ENCODE measurements at places on chromosomes 11 and 22.
A peak's percentile ranks its signal among the peaks of the same experiment; 100 is the strongest.

GRCh38 chr11:126989942-126990715 lies 10.4 kb downstream of the KIRREL3 start:
- DNase-seq = peak; percentile 83

- no peak for DNase-seq
Observed at GRCh38 chr11:31792456-31792855, 18.7 kb downstream of the PAX6 start.

GRCh38 chr11:1773131-1773993 lies 9.6 kb upstream of the CTSD start:
- no peak for DNase-seq

DNA sequence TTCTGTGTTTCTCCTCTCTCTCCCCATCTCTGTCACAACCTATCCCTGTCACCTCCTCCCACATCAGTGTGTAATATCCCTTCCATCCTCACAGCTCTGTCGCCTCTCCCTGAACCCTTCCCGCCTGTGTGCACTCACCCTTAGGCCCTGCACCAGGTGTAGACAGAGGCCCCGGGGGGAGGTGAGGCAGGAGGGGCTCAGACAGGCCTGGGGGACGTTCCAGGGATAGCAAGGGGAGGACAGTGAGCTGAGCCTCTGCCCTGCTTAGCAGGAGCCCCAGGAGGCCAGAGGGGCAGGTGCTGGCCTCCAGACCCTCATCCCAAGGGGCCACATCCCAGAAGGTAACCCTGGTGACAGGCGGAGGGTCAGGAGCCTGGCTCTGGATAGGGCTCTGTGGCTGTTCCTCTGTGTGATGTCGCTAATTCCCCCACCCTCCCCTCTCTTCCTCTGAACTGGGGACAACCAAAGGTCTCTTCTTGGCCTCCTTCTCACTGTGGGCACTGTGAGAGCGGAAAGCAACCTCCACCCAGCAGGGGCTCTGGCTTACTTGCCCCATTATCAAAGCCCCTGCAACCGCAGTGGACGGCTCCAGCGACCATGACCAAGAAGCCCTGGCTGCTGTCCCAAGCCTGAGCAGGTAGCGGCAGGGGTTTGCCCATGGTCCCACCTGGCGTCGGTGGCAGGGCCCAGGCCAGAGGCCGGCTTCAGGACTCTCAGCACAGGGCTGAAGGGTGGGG lies 35.7 kb downstream of the KCNJ4 start:
- no peak for DNase-seq

- no peak for DNase-seq
Observed at GRCh38 chr11:110909336-110909735, 197.1 kb upstream of the ARHGAP20 start.

DNA sequence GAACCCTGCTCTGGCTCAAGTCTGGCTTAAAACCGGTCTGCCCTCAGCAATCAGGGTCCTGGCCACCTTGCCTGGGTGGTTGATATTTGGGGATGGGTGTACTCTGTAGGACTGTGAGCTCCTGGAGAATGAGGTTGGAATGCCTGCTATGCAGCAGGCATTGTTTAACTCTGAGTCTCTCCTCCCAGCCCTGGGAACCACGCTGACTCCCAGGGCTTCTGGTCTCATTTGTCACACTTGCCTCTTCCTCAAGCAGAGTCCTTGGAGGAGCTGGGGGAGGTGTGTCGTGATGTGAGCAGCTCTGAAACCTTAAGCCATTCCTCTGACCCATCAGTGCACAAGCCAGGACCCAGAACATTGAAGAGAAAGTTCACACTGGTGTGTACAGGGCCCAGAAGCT lies 340.1 kb downstream of the MN1 start:
- DNase-seq = peak; percentile 99

DNA sequence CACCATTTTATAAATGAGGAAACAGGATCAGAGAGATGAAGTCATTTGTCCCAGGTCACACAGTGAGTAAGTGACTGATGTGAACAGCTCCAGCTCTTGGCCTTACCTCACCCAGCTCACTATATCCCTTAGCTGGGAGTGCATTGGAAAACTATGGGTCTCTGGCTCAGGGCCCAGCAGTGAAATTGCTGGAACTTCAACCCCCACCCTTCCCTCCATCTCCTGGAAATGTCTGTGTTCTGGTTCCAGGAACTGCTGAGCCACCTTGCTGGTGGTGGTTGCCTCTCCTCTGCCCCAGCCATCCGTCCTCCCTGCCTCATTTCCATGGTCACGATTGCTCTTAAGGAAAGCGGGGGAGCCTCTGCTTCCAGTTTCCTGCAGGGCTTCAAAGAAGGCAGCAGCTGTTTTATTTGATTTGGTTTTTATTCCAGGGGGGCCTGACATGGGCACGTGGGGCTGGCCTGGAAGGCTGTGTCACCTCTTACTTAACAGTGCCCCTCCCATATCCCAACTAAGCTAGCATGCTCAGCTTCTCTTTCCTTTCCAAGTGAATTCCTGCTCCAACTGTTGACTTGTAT lies 46.2 kb upstream of the CSTF3 start:
- DNase-seq = peak; percentile 34

- DNase-seq = peak; percentile 20
Observed at GRCh38 chr11:10158461-10158860, 135.6 kb downstream of the SBF2 start.

DNA sequence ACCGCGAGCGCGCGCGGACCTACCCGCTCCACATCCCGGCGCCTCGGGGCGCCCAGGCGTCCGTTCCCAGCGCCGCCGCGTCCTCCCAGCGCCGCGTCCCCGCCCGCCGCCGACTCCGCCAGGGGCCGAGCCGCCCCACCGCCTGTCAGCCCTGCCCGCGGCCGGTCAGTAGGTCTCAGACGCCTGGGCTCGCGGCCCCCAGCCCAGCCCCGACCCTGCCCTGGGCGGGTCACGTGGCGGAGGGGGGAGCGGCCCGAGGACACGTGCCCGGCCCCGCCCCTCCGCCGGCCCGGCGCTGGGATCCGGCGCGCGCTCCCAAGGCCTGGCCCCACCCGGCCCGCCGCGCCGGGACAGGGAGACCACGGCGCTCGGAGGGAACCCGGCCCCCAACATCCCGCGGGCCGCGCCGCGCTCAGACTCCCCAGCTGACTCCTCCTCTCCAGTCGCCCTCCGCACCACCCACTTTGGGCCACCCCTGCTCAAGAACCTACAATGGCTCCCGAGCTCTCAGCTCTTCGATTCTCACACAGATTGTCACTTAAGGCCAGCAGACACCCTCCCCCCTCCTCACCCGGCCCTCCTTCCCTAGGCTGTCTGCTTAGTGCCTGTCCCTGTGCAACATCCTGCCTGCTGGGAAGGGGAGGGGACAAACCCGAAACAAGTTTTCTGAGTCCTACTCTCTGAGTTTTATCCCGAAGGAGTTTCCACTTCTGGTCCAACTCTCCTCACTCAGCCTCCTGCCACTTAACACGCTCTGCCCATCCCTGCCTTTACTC lies at the start of gene RAB3IL1:
Gene RAB3IL1, minus strand, starts transcription at position 233 of the 776 bp plus-strand sequence. Its CDS starts 199 bp downstream, at position 34.
- peak; percentile 69 for DNase-seq

DNA sequence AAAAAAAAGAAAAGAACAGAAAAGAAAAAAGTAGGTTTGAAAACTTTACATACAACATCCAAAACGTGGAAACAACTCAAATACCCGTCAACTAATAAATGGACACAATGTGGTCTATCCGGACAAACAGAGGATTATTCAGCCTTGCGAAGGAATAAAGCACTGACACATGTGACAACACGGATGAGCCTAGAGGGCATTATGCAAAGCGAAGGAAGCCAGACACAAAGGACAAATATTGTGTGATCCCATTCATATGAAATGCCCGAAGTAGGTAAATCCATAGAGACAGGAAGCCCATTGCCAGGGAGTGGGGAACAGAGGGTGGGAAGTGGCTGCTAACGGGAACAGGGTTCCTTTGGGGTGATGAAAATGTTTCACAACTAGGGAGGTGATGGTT lies 11.8 kb downstream of the RFPL1 start:
- DNase-seq = no peak

GRCh38 chr11:57584341-57584740 lies 13.1 kb upstream of the SERPING1 start:
- no peak for DNase-seq

DNA sequence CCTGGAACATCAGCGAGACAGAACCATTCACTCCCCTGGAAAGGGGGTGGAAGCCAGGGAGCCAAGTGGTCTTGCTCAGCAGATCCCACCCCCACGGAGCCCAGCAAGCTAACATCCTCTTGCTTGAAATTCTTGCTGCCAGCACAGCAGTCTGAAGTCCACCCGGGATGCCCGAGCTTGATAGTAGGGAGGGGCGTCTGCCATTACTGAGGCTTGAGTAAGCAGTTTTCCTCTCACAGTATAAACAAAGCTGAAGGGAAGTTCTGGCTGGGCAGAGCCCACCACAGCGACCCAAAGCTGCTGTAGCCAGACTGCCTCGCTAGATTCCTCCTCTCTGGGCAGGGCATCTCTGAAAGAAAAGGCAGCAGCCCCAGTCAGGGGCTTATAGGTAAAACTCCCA lies 764.8 kb upstream of the LUZP2 start:
- DNase-seq = peak; percentile 42

GRCh38 chr22:30245181-30245984 lies 1.2 kb downstream of the LIF start:
- no peak for DNase-seq

DNA sequence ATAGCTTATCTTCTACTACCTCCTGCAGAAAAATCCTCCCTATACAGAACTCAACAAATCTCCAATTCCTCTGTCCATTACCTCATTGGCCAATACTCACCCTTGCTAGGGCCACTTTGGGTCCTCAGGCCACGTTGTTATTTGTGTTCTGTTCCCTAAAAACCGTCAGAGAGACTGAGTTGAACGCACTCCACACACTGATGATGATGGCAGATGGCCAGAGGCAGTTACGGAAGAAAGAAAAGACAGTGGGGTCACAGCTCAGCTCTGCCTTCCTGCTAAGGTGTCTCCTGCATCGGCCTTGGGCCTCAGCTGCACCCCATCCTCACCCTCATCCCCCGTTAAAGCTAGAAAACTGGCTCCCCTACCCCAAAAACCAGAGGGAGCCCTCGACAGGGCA lies 66.2 kb downstream of the MICAL3 start:
- no peak for DNase-seq

DNA sequence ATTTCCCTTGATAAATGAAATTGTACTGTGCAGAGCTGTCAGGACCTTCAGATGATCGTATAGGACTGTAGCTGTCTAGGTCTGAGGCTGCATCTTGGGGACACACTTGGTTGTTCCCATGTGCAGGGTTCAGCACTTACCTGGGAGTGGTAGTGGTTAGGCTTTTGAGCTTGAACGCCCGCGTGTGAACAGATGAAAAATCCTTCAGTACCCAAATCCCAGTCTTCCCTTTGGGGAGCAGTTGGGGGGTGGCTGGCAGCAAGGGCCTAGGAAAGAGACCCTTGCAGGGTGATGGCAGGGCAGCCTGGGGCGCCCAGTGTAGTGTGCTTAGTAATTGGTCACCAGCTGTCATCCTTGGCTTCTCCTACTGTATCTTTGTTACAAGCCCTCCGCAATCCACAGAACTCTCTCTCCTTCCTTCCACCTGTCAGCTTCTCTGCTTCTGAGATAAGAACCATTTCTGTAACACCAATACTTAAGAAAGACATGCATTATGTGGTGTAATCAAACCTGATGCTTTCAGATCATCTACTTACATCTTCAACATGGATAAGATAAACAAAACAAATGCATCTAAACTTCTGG lies 64.6 kb downstream of the MORC2 start:
- DNase-seq = no peak

- no peak for DNase-seq
Observed at GRCh38 chr22:46803936-46804335, 41.5 kb downstream of the TBC1D22A start.

DNA sequence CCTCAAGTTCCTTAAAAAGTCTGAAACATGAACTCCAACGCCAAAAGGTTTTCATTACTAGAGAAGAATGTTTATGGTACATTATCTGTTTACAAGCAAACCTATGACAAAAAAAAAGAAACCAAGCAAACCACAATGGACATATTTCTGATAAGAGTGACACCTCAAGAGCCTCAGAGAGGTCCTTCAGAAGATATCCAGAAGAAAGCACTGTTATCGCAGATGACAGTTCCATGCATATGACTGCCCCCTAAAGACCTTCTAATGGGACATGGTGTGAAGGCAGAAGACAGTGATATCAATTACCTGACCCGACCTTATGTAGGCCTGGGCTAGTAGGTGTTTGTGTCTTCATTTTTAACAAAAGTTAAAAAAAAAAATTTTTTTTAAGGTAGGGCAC lies 3.1 kb downstream of the HDHD5 start:
- DNase-seq = no peak

DNA sequence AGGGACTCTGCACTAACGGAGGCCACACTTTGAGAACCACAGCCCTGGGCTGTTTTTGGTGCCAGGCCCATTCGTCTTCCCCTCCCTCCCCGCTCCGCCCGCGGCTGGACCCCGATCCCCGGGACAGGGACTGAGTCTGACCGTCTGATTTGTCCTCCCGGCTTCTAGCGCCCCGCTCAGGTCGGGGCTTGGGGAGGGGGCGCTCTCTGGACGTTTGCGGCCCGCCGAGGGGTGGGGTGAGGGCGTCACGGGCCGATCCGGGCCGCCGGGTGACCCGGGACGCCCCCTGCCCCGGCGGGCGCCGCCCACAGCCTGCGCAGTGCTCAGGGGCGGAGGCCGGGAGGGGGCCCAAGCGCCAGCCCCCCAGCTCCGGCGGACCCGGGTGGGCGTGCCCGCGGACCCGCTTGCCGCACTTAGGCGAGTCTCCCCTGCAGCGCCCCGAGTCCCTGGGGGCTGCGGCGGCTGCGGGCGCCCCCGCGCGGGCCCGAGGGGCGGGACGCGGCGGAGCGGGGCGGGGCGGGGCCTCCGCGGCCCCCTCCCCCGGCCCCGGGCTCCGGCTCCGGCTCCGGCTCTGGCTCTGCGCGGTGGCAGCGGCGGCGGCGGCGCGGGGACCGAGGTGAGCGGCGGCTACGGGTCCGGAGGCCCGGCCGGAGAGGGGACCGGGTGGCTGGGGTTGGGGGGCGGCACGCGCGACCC lies 33.7 kb upstream of the PRR5 start:
- DNase-seq = peak; percentile 28

DNA sequence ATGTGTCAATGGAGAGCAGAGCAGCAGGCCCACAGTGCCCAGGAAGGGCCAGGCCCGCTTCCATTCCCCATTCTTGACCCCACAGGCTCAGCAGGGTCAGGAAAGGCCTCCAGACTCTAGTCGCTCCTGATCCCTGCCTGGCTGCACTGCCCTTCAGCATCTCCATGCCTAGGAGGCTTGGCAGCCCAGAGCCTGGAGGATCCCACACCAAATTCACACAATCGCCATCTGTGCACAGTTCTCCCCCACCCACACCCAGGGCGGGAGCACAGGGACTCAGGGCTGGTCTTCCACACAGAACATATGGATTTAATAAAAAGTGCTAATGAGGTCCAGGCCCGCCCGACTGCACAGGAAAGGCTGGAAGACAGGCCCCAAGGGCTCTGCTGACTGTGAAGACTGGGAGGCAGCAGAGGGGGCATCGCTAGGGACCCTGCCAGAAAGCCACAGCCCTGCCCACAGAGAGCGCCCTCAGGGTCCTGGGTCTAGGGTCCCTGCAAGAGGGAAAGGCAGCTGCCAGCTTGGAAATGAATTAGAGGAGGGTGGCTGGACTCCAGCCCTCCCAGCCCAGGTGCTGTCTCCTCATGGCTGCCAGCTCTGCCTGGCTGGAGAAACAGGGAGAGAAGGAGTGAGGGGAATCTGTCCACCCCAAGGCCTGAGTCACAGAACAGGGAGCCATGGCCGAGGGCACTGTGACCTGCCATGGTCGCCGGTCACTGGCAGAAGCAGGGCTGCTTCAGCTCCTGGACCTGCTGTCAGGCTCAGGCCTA lies 39.7 kb downstream of the DKK3 start:
- peak; percentile 90 for DNase-seq
